Urinary bladder (tissue), 4 donors: ENCODE measurements at places on chromosomes 12 and 14.
A peak's percentile ranks its signal among the peaks of the same experiment; 100 is the strongest.

DNA sequence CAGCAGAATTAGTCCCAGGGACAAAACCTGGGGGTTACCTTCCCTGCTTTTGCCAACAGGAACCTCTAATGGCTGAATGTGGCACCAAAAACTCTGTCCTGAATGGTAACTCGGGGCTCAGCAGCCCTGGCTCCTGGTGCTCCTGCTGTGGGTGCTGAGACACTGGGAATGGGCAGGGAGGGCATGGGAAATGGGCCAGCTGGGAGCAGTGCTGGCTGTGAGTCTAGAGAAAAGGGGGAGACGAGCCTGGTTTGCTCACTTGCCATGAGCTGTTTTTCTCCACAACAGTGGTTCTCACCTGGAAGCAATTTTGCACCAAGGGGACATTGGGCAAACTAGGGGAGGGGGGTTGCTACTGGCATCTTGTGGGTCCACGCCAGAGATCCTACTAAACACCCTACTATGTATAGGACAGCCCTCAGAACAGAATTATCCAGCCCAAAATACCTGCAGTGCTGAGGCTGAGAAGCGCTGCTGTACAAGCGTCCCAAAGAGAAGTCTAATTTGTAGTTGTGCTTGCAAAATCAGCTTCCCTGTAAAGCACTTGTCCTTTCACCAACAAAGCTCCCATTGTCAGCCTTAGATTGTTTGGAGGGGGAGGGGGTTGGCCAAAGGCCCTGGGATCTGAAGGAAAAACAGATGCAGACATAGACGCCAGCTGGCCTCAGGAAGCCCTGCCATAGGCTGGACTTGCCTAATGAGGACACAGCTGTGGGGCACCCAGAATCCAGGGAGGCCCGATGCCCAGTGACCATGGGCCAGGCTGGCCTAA is 3.6 kb downstream of the LRRC74A start:
- no peak for DNase-seq

DNA sequence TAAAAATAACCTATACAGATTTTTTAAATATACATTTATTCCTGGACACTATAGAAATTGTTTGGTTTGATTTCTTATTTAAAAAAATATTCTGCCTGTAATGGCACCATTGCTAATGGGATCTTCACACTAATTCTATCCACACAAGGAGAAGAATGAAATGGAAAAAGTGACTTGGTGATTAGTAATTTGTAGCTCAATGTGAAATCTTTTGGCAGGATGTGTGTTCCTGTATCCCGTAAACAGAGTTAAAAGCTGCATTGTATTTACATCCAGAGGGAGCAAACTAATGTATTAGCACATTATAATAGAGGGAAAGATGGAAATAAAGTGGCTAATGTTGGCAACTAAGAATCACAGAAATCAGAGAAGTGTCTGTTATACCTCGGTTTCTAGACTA is 1455.3 kb upstream of the FLRT2 start:
- DNase-seq = no peak

GRCh38 chr12:121505513-121505912 is 75.3 kb downstream of the KDM2B start:
- no peak for DNase-seq

DNA sequence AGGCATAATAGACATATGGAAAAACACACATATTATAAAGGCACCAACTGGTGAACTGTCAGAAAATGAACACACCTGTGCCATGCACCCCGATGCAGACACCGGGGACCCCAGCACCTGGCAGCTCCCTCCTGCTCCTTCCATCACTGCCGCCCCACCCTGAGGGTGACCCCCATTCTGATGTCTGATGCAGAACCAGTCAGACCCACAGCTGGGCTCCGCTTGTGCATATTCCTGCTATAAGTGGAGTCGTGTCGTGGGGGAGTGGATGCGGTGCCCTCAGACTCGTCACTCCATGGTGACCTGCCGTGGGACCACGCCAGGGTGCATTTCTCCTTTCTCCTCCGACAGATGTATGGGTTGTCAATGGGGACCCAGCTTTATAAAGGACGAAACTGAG is 45.7 kb upstream of the MEG3 start:
- no peak for DNase-seq

GRCh38 chr12:80187660-80188090 is 88.3 kb downstream of the OTOGL start:
- DNase-seq = no peak

- no peak for DNase-seq
Measured at GRCh38 chr14:99684410-99684934, 374 bp downstream of the CYP46A1 start.

DNA sequence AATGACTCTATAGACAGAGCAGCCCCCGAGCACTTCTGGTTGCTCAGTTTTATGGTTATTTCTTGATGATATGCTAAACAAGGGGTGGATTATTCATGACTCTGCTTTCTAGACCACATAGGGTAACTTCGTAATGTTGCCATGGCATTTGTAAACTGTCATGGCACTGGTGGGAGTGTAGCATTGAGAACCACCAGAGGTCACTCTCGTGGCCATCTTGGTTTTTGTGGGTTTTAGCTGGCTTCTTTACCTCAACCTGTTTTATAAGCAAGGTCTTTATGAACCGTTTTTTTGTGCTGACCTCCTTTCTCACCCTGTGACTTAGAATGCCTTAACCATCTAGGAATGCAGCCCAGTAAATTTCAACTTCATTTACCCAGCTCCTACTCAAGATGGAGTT is 1036.2 kb upstream of the FLRT2 start:
- no peak for DNase-seq

- DNase-seq = no peak
Measured at GRCh38 chr14:102875652-102876051, 46.8 kb upstream of the AMN start.

DNA sequence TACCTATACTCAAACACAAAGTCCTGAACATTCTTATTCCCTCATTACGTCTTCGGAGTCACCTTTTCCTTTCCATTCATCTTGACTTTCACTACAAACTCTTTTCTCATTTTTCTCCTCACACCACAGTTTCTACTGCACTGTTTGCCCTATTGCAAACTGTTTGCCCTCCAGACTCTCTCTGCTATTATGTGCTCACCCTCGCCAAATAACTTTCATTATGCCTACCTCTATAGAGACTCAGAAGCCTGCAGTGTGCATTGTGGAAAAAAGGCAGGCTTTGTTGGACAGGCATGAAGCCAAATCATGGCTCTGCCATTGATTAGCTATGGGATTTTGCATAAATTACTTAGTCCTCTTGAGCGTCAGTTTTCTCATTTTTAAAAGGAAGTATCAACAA is 246.6 kb upstream of the CCDC196 start:
- no peak for DNase-seq

GRCh38 chr12:45223868-45224267 is 8.0 kb downstream of the ANO6 start:
- no peak for DNase-seq

- no peak for DNase-seq
Measured at GRCh38 chr14:65840786-65841185, 428.3 kb downstream of the FUT8 start.

GRCh38 chr12:88243982-88244381 is 101.9 kb downstream of the TMTC3 start:
- DNase-seq = no peak

DNA sequence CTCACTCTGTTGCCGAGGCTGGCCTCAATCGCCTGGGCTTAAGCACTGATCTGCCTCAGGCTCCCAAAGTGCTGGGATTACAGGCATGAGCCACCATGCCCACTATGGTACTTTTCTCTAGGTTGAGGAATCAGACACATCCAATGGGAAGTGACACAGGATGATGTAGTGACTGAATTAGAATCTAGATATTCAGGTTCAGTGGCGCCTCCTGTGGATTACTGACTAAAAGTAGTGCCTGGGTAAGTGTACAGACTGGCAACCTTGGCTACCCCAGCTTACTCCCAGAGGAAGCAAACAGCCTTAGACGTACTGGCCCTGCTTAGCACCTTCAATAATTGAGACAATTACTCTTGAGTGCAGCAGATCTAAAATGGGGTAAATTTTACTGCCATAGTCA is 22.8 kb downstream of the GALNT8 start:
- DNase-seq = no peak

- DNase-seq = peak; percentile 78
Measured at GRCh38 chr12:18643681-18644080, 94.1 kb downstream of the PLCZ1 start.

- DNase-seq = no peak
Measured at GRCh38 chr12:94811611-94812010, 161.3 kb upstream of the TMCC3 start.

- DNase-seq = no peak
Measured at GRCh38 chr12:77916276-77916675, 85.6 kb downstream of the NAV3 start.

DNA sequence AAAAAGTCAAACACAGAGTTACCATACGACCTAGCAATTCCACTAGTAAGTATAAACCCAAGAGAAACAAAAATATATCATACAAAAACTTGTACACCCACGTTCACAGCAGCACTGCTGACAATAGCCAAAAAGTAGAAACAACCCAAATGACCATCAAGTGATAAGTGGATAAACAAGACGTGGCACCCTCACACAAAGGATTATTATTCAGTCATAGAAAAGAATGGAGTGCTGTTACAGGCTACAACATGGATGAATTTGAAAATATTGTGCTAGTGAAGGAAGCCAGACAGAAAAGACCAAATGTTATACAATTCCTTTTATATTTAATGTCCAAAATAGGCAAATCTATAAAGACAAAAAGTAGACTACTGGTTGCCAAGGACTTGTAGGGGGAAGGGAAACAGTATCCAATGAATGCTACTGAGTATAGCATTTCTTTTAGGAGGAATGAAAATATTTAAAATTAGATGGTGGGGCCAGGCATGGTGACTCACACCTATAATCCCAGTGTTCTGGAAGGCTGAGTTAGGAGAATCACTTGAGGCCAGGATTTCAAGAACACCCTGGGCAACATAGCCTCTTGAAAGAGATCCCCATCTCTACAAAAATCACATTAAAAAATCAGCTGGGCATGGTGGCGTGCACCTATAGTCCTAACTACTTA is 41.9 kb downstream of the SPTLC2 start:
- DNase-seq = no peak

DNA sequence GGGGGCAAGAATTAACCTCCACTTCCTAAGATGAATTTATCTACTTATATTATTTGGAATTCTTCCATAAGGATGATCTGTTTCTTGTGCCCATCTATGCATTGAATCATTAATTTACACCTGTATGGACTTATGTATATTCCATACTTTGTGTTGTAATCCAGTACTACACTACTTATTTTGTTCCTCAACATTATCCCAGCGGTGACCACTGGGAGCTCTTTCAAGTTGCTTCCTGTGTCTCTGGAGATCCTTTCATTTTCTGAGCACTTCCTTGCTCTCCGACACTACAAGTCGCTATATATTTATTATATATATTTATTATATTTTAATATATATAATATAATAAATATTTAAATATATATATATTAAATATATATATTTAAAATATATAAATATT is 54.9 kb upstream of the SCN8A start:
- no peak for DNase-seq

DNA sequence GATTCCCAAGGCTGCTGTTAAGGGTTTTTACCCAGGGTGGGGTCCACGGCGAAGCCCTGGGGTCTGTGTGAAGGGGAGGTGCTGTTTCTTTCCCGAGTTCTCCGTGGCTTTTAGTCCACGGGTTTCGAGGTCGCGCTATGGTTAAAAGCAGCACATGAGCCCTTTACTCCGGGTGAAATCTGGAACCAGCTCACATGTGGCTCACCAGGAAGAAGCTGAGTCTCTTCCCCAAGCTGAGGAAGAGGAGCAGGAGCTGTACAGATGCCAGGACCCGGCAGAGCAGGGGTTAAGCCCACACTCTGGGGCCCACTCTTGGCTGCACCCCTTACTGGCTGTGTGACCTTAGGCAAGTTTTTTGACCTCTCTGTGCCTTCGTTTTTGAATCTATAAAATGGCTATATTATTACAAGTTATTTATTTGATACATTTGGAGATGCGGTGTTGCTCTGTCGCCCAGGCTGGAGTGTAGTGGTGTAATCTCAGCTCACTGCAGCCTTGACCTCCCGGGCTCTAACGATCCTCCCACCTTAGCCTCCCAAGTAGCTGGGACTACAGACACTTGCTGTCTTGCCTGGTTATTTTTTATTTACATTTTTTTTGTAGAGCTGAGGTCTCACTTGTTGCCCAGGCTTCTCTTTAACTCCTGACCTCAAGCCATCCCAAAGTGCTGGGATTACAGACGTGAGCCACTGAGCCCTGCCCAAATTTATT is 266.3 kb downstream of the AACS start:
- DNase-seq = no peak

DNA sequence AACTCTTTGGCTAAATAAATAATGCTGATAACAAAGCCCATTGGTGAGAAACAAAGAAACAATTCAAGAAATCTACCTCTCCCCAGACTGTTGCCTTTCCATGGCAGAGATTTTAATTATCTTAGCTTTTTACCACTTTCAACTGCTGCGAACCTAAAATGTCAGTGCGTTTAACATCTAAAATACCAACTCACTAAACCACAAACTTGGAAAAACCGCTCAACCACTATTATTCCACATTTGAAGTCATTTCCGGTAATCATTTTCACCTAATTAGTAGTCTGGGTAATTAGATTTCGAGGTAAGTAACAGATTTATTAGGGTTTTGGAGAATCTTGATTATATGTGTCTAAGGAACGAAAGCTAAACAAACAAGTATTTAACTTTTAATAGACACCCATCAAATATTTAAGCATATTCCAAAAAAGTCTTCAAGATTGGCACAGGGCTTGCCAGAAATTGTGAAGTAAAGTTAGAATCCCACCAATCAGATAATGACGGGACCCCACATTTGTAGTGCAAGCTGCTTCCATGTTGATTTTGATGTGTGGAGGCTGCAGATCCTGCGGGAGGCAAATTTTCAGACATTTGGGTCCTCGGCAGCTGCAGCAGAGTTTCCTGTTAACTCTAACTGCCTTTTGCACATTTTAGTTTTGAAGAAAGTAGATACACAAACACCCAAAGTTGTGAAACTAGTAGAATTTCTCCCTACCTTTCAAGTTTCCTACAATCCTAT is 4.1 kb downstream of the OTX2 start:
- no peak for DNase-seq

GRCh38 chr12:93850481-93851256 is 173.5 kb downstream of the CRADD start:
- DNase-seq = no peak

DNA sequence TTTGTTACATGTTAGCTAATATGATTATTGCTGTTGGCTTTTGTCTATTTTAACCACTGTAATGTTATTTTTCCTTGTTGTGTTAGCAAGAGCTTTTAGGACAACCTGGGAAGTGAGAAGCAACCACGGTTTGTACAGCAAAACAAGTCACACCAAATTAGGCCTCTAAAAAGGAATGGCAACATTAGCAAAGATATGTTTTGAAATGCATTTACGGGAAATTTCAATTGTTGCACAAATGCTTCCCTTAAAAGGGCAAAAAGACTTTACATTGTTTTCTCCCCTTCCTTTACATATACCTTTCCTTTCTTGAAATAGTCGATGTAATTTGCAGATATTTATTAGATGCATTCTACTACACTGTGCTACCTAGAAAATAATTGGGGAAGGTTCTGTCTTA is 4.1 kb upstream of the LTA4H start:
- DNase-seq = no peak

- DNase-seq = no peak
Measured at GRCh38 chr12:60078026-60078425, 482.2 kb downstream of the SLC16A7 start.
